ENCODE measurements at places on chromosomes 3 and 15.

DNA sequence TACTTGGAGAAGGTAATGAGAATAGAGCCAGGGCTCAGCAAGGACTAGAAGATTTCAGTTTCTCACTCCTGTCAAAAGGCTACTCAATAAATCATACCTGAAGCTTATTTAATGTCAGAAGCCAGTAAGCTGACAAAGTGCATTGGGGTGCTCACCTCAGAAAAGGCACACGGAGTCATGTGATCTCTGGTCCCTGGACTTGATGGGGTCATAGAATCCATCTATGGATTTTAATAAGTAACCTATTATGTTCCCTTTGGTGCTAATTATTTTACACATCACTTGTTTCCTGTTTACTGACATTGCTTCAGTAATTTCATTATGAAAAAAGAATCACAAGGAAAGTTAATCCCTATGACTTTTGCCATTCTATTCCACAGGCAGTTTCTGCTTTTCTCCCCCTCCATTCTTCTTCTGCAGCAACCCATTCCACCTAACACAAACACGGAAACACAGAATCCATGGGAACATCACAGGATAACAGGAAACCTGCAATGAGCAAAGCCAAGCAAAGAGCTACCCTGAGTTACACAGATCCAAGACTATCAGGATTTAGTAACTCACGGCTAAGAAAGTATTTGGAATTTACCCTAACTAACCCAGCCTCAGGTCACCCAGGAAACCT lies 159.6 kb downstream of the MEIS2 start:
- DNase-seq, result no peak

DNA sequence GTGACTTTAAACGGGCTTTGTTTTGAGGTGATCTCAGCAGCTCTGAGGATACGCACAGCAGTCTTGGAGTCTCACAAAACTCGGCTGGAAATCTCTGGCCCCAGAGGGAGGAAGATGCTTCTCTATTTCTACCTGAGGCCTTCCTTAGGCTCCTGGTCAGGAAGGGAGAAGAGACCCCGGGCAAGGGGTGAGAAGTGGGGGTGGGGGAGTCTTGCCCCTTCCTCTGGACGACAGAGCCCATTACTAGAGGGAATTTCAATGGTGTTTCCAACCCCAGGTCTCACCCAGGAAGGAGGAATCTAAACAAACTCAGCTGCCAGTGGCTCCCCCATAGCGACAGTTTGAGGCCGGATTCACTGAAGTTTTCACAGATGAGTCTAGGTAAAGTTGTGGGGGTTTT lies 37.4 kb upstream of the PCSK6 start:
- no peak for DNase-seq

DNA sequence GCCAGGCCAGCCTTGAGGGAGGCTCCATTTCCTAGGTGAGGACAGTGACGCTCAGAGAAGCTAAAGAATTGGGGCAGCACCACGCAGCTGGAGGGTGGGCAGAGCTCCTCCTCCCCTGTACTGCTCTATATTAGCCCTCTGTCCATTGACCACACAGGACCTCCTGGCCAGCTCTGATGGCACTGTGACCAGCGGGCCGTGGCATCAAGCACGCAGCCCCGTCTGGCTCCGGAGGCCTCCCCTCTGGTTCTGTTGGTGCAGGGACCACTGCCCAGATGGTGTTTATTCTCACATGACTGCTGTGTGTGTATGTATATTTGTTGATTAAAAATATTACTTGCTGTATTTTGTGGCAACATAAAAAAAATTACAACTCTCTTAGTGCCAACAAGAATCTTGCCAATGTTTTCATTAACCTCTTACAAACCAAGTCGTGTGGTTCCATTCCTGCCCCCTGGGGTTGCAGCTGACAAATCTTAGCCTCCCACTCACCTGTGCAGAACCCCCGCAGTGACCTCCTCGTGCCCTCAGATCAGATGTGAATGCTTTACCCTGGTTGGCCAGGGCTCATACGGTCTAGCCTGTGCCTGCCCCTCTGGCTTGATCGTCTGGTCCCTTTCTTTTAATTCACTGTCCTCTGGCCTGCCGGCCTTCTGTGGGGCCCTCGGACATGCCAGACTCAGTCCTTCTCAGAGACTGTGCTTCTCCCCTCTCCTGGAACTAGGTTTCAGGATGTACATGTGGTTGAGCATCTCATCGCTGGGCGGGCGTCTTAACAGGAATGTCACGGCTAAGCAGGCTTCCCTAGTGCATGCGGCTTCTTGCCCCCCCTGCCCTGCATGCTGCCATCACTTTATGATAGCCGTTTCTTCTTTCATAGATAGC lies 14.8 kb downstream of the CHCHD6 start:
- DNase-seq, result no peak

GRCh38 chr3:99624496-99625236 lies 13.7 kb upstream of the COL8A1 start:
- no peak for DNase-seq

DNA sequence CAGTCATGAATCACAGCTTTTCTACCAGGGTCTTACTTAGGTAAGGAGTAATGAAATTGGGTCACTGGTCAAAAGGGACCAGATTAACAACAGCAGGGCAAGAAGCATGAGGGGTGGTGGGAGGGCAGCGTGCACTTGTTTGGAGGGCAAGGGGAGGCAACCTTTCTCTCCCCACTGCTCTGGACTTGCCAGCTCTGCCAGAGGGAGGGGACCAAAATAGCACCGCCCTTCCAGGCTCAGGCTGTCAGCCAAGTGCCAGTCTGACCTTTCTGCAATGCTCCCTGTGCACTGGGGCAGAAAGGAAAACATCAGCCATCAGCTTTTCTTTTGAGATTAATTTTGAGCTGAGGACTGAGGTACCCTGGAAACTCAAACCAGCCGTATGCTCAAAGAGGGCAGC lies 4.5 kb upstream of the ULK3 start:
- no peak for DNase-seq
